ENCODE measurements at places on chromosomes 6 and 20. TPM values are rescaled to one million over a fixed set of nuclear protein-coding genes. Genes with fewer than 3 reads are reported as not detected.

LTB gene
- polyA plus RNA-seq = 90.8 TPM

IL17F gene
- polyA plus RNA-seq = 0.12 TPM

VSTM2L gene
- polyA plus RNA-seq = 1.5 TPM

TCP11 gene
- polyA plus RNA-seq = not detected

TAGAP gene
- 13.6 TPM for polyA plus RNA-seq

BTNL2 gene
- polyA plus RNA-seq = not detected

TSBP1 gene
- not detected for polyA plus RNA-seq

EPB41L2 gene
- polyA plus RNA-seq = 42.6 TPM

ARG1 gene
- not detected for polyA plus RNA-seq

KIF13A gene
- polyA plus RNA-seq = 23.4 TPM

TFAP2D gene
- not detected for polyA plus RNA-seq

ATRN gene
- 1.2 TPM for polyA plus RNA-seq

All from sigmoid colon (tissue), 7 donors.